ENCODE measurements at places on chromosomes 2 and 18. TPM values are rescaled to one million over a fixed set of nuclear protein-coding genes. Genes with fewer than 3 reads are reported as not detected.

DNA sequence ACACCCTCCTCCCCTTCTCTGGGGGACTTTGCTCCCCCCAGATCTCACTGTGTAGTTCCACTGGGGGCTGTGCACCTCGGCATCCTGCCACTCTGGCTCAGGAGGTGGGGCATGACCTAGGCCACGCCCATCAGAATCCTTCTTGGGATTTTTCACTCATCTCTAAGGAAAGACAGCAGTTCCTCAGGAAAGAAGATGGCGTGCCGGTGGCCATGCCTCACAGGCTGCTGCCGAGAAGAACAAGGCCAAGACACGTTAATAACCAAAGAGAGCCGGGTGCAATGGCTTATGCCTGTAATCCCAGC lies 3.2 kb downstream of the NMUR1 start:
- H3K4me1 ChIP-seq = peaks cover 5% of the 10 kb centered on the region
- no peaks in the 10 kb centered on the region for H3K27me3 ChIP-seq
- DNase-seq = no peak
- H3K27ac ChIP-seq = no peak overlapping the region
- H3K36me3 ChIP-seq = no peaks in the 10 kb centered on the region

The SPC25 gene
- total RNA-seq = 0.38 TPM

The VIT gene
- 1.6 TPM for total RNA-seq

The CRACDL gene
- total RNA-seq = 3.3 TPM

GRCh38 chr18:79766308-79766707 lies 31.4 kb upstream of the KCNG2 start:
- no peaks in the 10 kb centered on the region for H3K36me3 ChIP-seq
- DNase-seq = no peak
- H3K4me1 ChIP-seq = no peaks in the 10 kb centered on the region
- no peak overlapping the region for H3K27ac ChIP-seq

The SERPINB13 gene
- total RNA-seq = not detected

The NT5DC4 gene
- total RNA-seq = not detected

DNA sequence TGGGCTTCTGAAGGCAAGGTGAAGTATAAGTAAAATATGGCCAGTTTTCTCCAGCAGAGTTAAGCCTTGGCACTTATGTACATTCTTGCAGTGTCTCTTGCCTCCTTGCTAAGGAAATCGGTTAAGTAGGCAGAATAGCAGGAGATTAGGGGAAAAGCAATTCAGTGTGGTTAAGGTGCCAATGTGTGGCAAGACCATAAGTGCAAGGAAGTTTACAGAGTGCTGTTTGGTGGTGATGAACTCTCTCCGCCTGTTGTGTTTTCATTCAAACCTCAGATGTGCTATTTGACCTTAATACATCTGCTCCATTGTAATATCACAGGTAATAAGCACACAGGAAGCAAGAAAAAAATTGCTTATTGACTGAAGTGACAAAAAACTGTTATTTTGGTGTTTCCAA lies 156.1 kb downstream of the MGAT5 start:
- H3K4me3 ChIP-seq = no peak overlapping the region
- DNase-seq = no peak
- no peaks in the 10 kb centered on the region for H3K4me1 ChIP-seq
- no peaks in the 10 kb centered on the region for H3K36me3 ChIP-seq
- no peak overlapping the region for H3K27ac ChIP-seq
